ENCODE measurements at places on chromosomes 3 and 15. TPM values are rescaled to one million over a fixed set of nuclear protein-coding genes. Genes with fewer than 3 reads are reported as not detected.

The PLSCR2 gene
- not detected for total RNA-seq

The CHDH gene
- 0.47 TPM for total RNA-seq

The REC114 gene
- total RNA-seq: not detected

The SH3BP5 gene
- total RNA-seq: 10.4 TPM

The DALRD3 gene
- 22.6 TPM for total RNA-seq

The ANP32A gene
- 91.2 TPM for total RNA-seq

The HRG gene
- not detected for total RNA-seq

The APBA2 gene
- total RNA-seq: 53.3 TPM

The CKMT1A gene
- not detected for total RNA-seq

The CIDEC gene
- not detected for total RNA-seq

The MTFMT gene
- total RNA-seq: 30.4 TPM

The SQOR gene
- 4.7 TPM for total RNA-seq

The THBS1 gene
- 332 TPM for total RNA-seq

The NBEAL2 gene
- total RNA-seq: 2.0 TPM

The SYNPR gene
- not detected for total RNA-seq

The LRRN1 gene
- not detected for total RNA-seq

The STRIT1 gene
- not detected for total RNA-seq

The MYD88 gene
- total RNA-seq: 5.2 TPM

The SPTBN5 gene
- total RNA-seq: 0.34 TPM

The NR1I2 gene
- 0.08 TPM for total RNA-seq

The ATP2C1 gene
- 83.2 TPM for total RNA-seq

The SPRED1 gene
- 32.9 TPM for total RNA-seq

The C3orf49 gene
- total RNA-seq: not detected

The A4GNT gene
- not detected for total RNA-seq

The TRIM69 gene
- total RNA-seq: 9.1 TPM

The BCHE gene
- not detected for total RNA-seq

The HYAL1 gene
- 0.18 TPM for total RNA-seq

The SPSB4 gene
- 0.05 TPM for total RNA-seq

The SCN11A gene
- not detected for total RNA-seq

The ZNF860 gene
- 0.53 TPM for total RNA-seq

The ECE2 gene
- not detected for total RNA-seq

The SOX14 gene
- not detected for total RNA-seq

The ZPLD1 gene
- total RNA-seq: not detected

The TRH gene
- not detected for total RNA-seq

The NOX5 gene
- total RNA-seq: not detected

The EXOSC7 gene
- total RNA-seq: 92.5 TPM

The TMCO5A gene
- not detected for total RNA-seq

The ATP10A gene
- 18.1 TPM for total RNA-seq

The CCK gene
- not detected for total RNA-seq

The ACTR8 gene
- 11.7 TPM for total RNA-seq

The PIGB gene
- 17.0 TPM for total RNA-seq

The MEX3B gene
- 20.4 TPM for total RNA-seq
